ENCODE measurements at places on chromosomes 11 and 22. TPM values are rescaled to one million over a fixed set of nuclear protein-coding genes. Genes with fewer than 3 reads are reported as not detected.

DNA sequence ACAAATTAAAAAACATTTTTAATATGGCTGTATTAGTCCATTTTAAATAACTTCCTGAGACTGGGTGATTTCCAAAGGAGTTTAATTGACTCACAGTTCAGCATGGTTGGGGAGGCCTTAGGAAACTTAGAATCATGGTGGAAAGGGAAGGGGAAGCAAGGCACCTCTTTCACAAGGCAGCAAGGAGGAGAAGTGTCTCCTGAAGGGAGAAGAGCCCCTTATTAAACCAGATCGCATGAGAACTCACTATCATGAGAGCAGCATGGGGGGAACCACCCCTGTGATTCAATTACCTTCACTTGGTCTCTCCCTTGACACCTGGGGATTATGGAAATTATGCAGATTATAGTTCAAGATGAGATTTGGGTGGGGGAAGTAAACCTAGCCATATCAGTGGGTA is 488.6 kb downstream of the ETS1 start:
- DNase-seq: no peak

Gene OLFML1
- 4.2 TPM for polyA plus RNA-seq

Gene OR51A2
- polyA plus RNA-seq: not detected

- DNase-seq: no peak
These were observed 222.3 kb upstream of the NARS2 start for GRCh38 chr11:78796956-78797355.

GRCh38 chr11:11798586-11799438 is 43.0 kb upstream of the USP47 start:
- peak; percentile 49 for DNase-seq

- peak; percentile 68 for DNase-seq
These were observed 76.9 kb downstream of the KCNJ1 start for GRCh38 chr11:128790196-128790595.

GRCh38 chr11:129075757-129076156 is 116.4 kb downstream of the ARHGAP32 start:
- DNase-seq: no peak

- no peak for DNase-seq
These were observed 1.9 kb downstream of the CSNK2A3 start for GRCh38 chr11:11351042-11351586.

Gene CELSR1
- 7.6 TPM for polyA plus RNA-seq

- no peak for DNase-seq
These were observed 7.7 kb downstream of the E2F8 start for GRCh38 chr11:19232910-19233503.

- DNase-seq: no peak
These were observed 89.1 kb downstream of the FAM76B start for GRCh38 chr11:95700471-95700817.

- DNase-seq: no peak
These were observed 8.2 kb upstream of the CCDC15 start for GRCh38 chr11:124945826-124946225.

DNA sequence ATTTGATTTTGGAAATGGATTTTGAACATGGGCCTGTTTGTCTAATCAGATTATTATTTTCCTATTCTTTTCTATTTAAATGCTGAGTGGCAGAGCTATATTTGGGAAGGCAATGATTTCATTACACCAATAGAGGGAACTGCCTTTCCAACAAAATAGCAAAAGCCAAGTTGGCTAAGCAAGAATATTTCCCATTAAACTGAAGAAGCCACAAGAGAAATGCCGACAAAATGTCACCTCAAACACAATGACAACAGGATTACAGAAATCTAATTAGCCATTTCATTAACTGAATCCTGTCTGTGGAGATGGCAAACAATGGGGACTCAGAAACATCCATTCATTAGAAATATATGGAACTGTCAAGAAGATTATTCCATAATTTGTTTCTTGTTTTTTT is 1593.1 kb upstream of the RAG2 start:
- DNase-seq: no peak

DNA sequence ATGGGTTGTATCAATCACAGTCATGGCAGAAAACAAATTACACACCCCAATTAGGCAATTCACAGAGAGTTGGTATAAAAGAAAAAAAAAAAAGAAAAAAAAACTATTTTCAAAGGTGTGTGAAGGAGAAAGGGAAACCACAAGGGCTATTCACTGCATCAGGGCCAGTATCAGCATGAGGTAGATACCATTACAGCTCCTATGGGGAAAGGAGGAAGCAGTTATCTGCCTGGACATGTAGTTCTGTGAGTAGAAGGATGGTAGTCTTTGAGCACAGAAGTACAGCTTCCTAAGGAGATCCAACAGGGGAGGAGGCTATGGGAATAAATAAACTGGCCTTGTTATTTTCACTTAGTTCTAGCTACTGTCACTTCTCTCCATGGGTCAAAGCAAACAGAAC is 746.1 kb downstream of the LUZP2 start:
- DNase-seq: no peak

Gene TMPRSS6
- polyA plus RNA-seq: 0.13 TPM

Gene P4HA3
- polyA plus RNA-seq: 1.2 TPM

Gene OR4D9
- 0.05 TPM for polyA plus RNA-seq

DNA sequence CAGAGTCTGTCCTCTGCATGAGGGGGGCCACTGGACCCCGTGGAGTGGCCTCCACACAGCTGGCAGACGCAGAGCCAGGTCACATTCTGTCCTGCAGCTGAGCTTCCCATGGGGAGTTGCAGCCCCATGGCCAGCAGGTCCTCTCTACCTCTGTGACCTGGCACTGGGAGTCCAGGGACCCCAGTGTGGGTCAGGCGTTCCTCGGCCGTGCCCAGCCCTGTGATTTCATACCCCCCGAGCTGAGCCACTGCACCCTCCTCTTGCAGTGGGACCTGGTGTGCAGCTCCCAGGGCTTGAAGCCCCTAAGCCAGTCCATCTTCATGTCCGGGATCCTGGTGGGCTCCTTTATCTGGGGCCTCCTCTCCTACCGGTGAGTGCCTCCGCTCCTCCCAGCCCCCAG is 32.2 kb upstream of the SLC22A12 start:
- DNase-seq: no peak

Gene TTLL1
- polyA plus RNA-seq: 33.6 TPM

DNA sequence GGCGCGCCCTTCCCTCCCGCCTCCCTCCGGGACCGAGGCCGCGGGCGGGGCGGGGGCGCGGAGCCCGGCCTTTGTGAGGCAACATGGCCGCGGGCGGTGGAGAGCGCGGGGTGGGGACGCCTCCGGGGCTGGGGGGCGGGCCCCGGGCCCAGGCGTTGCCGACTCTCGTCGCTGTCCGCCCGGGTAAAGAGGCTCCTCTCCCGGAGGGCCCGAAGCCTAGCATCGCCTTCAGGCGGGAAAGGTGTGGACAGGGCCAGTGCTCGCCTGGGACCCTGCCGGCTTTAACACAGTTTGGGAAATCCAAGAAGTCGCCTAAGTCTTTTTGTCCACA is 369 bp downstream of the DGCR8 start:
- DNase-seq: peak; percentile 7

GRCh38 chr22:42262964-42263363 is 7.5 kb downstream of the TCF20 start:
- no peak for DNase-seq

Gene CTSF
- 79.4 TPM for polyA plus RNA-seq

DNA sequence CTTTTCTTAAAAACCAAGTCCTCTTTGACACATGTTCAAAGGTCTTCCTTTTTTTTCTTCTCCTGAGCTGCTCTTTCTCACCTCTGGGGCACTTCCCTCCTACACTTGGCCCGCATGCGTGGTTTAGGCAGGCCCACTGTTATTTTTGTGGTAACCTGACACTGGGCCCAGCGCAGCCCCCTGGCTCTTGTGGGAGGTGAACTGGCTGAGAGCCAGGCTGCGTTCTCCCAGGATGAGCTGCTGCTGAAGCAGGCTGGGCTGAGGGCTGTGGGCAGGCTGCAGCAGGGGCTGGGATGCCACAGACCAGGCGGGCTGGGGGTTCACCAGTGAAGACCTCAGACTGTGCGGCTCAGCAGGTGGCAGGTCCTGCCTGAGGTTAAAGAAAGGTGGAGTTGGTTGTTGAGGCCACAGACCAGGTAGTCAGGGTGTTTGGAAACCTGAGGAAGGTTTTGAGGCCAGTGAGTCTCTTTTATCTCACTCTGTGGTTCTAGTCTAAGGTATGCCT is 72.4 kb downstream of the TEAD1 start:
- peak; percentile 69 for DNase-seq

Gene ZNF70
- polyA plus RNA-seq: 9.5 TPM

Gene MRPL16
- polyA plus RNA-seq: 50.0 TPM

- DNase-seq: peak; percentile 33
These were observed 128.3 kb downstream of the TEAD1 start for GRCh38 chr11:12802418-12803085.

DNA sequence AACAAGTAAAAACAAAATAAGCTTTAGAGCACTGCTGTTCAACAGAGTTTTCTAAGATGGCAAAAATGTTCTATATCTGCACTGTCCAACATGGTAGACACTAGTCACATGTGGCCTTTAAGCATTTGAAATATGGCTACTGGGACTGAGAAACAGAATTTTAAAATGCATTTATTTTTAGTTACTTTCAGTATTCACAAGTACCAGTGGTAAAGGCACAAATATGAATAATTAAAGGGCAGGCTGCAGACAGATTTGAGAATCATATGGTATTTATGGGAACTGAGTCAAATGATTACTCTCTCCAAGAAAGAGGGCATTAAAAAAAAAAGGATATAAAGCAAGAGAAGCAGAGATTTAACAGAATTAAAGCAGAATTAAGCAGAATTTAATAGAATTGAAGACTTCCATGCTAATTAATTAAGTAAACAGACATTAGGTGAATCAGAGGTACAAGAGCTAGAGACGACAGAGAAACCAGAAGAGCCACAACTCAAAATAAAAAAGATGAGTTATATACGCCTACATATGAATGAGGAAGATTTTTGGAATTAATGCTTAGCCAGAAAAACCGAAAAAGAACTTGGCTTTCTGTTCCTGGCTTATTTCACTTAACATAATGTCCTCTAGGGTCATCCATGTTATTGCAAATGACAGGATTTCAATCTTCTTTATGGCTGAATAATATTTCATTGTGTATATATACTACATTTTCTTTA is 160.4 kb downstream of the ATG16L2 start:
- DNase-seq: no peak

GRCh38 chr22:47158457-47158856 is 396.0 kb downstream of the TBC1D22A start:
- DNase-seq: no peak

DNA sequence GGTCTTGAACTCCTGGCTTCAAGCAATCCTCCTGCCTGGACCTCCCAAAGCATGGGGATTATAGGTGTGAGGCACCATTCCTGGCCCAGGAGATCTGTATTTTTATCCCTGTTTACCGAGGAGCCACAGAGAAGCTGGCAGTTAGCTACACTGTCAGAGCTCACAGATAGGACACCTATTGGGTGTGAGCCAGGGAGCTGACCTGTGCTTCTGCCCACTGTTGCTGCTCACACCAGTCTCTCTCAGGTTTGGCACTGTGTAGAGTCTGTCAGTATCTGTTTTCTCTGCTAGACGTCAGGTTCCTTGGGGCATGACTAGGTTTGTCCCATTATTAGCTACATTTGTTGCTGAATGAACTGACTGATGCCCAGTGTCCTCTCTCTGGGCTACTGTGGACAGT is 17.5 kb downstream of the PPP6R2 start:
- DNase-seq: no peak

DNA sequence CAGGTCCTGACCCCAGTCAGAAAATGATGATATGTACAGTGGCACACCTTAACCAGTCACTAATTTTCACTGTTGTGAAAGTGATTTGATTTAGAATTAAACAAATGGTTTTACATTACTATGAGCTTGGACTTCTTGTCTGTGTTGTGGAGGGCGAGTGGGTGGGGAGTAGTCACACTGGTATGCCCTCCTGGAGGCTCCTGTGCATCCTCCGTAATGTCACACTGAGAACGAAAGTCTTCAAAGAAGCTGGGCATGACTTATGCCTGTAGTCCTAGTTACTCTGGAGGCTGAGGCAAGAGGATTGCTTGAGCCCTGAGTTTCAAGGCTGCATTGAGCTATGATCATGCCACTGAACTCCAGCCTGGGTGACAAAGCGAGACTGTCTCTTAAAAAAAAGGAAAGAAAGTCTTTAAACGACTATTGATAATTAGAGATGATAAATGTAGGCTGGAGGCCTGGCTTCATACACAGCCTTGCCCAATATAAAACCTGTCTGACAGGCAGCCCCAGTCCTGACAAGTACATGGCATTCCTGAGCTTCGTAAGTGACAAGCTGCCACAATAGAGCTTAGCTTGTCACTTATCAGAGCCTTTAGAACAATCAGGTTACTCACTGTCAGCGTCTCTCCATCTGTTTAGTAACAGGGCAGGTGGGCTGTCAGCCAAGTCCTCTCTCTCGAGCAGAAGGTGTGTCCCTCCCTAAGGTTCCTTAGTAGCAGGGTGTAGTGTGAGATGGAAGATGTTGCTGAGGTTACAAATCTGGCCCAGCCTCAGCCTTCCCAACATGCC is 5.0 kb upstream of the LIMK2 start:
- DNase-seq: no peak

Gene MRE11
- 10.6 TPM for polyA plus RNA-seq
